Esophagus squamous epithelium (tissue), 5 donors: ENCODE measurements at places on chromosomes 5 and 9.
A peak's percentile ranks its signal among the peaks of the same experiment; 100 is the strongest.

DNA sequence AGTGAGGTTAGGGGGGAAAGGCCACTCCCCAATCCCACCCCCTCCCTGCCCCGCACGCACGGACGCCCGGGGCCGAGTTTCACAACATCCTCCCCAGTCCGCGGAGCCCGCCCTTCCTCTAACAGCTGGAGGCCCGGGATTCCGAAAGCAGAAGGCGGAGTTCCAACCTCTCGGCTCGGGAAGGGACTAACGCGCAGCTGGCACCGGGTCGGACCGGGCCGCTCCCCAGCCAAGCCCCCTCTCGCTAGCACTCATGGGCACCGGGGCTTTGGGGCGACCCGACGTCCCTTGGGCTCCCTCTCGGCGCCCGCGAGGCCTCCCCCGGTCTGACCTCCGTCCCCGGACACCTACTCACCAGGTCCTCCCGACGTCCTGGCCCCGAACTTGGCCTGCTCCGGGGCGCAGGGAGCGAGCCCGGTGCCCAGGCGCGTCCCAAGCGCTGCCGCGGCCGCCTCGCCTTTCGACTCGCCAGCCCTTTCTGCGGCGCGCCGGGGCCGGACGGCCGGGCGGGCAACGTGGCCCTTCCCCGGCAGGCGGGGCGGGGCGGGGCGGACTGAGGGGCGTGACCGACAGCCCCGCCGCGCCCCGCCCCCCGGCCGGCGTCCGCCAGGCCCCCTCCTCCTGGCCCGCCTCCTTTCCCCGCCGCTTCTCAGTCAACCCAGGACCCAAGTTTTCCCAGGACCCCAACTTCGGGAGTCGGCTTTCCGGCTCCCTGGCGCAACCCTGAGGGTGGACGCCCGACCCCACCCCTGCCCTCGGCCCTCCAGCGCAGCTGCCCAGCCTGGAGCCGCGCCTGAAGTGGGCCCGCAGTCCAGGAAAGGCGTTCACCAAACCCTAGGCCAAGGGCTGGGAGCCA is at the start of gene MGAT1:
TSS of gene MGAT1 (minus strand) at position 482 of the 856 bp plus-strand sequence. CDS start 9,835 bp downstream, outside the sequence.
- peak; percentile 56 for DNase-seq

GRCh38 chr5:150184006-150184405 is 5.9 kb upstream of the SLC6A7 start:
- DNase-seq, result no peak

GRCh38 chr5:96714951-96715451 is 52.8 kb downstream of the CAST start:
- DNase-seq, result no peak

- no peak for DNase-seq
These were observed 221.8 kb upstream of the TUT7 start for GRCh38 chr9:86575825-86576525.

- no peak for DNase-seq
These were observed 98.2 kb downstream of the NDFIP1 start for GRCh38 chr5:142206801-142207200.

- no peak for DNase-seq
These were observed 16.6 kb upstream of the ENTREP1 start for GRCh38 chr9:69308206-69308931.

DNA sequence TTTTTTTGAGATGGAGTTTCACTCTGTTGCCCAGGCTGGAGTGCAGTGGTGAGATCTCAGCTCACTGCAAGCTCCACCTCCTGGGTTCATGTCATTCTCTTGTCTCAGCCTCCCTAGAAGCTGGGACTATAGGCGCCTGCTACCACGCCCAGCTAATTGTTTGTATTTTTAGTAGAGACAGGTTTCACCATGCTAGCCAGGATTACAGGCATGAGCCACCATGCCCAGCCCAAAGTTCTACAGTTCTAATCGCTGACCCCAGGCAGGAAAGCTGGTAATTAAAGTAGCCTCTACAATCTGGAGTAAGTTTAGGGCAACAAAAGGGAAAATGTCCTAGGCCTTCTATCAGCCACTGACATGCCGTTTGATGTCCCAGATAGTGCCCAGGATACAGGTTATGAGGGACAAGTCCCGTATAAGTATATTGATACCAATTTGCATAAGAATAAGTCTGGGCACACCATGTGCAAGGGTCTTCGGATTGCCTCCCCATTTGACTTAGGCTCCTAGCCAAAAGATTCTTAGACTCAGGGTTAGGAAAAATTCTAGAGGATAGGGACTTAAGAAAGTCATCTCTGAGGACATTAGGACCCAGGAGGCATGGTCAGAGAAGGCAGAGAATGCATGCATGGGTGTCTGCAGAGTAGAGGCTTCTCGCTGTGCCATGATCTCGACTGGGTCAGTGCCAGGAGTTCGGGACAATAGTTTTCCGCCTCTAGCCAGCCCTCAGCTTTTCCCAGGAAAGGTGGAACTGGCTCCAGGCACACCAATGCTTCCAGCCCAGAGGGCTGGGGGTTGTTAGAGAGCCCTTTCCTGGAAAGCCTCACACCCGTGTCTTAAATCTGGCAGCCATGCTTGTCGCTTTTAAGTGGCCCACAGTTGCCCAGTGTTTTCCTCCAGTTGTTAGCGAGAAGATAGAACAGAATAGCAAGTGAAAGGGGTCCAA is 1111.1 kb downstream of the TAF11L14 start:
- DNase-seq, result no peak

DNA sequence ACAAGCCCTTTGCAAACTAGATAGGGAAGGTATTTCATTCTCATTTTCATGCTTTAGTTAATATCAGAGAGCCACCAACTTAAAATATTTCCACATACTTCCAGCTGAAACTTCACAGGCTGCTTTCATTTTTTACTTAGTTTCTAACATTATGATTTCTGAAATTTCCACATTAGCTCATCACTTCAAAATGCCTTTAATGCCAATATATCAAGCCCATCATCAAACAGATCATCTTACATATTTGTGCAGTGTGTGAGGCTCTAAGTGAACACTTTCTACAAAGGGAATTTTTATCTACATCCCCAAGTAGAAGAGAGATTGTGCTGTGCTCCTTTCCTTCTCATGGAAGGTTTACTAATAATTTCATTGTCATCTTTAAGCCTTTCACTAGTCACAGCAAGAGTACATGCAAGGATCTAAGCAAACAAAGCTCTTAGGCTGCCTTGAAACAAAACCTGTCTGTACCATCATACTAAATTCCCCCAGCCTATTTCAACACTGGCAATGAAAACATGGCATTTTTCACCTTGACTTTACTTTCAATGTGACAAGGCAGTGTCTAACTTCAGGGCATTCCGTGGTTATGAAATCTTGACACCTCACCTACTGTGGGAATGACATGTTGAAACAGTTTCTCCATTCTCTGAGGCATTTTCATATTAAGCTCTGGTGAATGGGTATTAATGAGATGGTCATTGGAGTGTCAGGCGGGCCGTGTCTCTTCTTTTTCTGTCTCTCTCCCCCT is 45.4 kb downstream of the PPP2R2B start:
- no peak for DNase-seq

DNA sequence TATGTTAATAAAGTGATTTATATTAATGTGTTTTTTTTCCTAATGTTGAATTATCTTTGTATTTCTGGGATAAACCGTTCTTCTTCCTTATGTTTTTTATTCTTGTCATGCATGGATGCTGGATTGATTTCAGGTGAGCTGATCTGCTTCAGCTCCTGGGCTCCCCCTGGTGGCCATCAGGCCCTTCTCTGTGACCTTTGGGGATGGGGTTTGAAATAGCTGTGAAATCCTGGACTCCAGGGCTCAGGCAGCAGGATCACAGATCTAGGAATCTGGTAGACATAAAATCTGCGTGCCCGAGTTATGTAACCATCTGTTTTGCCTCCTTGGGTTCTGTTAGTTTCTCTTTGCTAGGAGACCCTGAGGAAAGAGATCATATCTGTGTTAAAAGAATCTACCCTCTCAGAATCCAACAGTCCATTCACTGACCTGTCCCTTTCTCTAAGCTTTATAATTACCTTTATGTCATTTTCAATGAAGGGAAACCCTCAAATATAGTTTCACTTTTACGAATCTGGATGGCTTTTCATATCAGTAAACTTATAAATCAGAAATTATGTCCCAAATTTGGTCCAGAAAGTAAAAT is 12.2 kb upstream of the OR13J1 start:
- DNase-seq, result no peak

- DNase-seq, result no peak
These were observed 10.9 kb upstream of the NKD2 start for GRCh38 chr5:997711-998110.

GRCh38 chr9:94142353-94142752 is 58.1 kb downstream of the PTPDC1 start:
- DNase-seq, result no peak

- DNase-seq, result no peak
These were observed 119.8 kb downstream of the SSBP2 start for GRCh38 chr5:81631124-81631523.

DNA sequence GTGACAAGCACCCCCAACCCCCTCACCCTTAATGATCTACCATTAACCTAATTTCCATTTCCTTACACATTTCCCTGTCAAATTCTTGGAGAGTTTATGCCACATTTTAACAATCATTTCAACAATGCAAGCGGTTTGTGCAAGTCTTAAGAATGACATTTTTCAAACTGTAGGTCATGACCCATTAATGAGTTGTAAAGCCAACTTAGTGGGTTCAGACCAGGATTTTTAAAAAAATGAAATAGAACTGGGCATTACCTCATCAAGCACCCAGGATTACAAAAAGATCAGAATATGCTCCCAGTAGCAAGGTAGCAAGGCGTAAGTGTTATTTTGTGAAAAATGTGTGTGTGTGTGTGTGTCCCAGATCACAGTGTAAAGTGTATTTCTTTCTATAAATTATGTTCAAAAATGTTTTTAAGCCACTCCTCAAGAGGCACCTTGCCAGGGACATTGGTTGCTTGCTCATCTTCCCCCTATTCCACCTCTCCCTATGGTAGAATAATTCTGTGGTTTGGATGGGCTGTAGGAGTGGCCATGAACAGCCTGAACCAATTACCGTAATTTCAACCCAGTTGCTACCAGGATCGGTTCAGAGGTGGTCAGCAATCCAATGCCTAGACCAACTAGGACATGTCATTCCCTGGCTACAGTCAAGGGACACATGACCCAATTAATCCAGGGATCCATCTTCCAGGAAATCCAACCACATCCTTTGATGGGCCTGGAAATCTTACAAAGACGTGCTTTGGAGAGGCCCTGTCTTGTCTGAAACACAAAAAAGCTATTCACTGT is 14.4 kb upstream of the TGFBR1 start:
- no peak for DNase-seq

GRCh38 chr9:133163504-133164172 is at the start of gene GBGT1:
TSS of gene GBGT1 (minus strand) at chr9:133163914. CDS start at chr9:133162412, 1,502 bp downstream.
- no peak for DNase-seq

DNA sequence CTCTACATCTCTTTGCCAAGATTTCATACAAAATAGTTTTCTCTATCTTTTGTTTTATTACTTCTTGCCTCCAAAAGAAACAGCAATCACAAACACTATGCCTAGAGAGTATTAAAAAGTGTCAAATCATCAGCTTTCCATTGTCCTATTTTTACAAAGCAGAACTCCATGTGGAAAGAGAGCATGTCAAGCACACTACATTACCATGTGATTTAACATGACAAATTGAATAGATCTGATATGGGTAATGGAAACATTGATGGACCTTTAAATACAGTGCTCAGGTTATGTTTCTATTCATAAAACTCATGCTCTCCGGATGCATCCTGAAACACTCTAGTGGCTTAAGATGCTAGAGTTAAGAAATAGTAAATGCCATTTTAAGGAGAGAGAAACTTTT is 791.4 kb upstream of the CTNND2 start:
- DNase-seq, result no peak

DNA sequence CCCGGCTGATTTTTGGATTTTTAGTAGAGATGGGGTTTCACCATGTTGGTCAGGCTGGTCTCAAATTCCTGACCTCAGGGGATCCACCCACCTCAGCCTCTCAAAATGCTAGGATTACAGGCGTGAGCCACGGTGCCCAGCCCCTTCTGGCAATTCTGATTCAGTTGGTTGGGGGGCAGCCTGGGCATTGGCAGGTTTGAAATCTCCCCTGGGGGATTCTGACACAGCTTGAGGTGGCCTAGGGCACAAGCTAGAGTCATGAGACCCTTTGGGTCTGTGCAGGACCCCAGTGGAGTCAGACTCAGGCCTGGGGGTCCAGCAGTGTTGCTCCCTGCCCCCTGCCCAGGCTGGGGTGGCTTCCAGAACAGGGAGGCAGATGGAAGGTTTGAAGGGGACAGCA is 239.8 kb downstream of the PBX3 start:
- DNase-seq, result no peak

- no peak for DNase-seq
These were observed 487.7 kb downstream of the MAT2B start for GRCh38 chr5:163993126-163993525.

- no peak for DNase-seq
These were observed 7.8 kb upstream of the FOXI1 start for GRCh38 chr5:170097934-170098333.

DNA sequence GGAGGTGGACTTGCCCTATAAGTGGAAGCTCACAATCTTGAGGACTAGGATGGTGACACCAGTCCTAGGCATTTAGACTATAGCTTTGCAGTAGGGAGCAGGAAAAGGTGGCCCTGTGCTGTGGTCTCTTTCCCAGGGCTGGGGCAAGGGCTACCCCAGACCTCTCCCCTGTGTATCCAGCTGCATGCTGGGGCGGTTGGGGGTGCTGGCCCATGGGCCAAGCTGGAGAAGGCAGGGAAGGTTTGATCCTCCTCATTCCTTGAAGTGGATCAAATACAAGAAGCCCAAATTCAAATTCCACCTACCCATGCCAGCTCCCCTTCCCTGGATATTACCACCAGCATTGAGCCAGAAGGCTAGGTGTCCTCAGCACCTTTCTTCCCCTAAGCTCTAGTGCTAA is 2.2 kb upstream of the PTGS1 start:
- no peak for DNase-seq

- DNase-seq, result no peak
These were observed 154.5 kb downstream of the DROSHA start for GRCh38 chr5:31377274-31377946.

DNA sequence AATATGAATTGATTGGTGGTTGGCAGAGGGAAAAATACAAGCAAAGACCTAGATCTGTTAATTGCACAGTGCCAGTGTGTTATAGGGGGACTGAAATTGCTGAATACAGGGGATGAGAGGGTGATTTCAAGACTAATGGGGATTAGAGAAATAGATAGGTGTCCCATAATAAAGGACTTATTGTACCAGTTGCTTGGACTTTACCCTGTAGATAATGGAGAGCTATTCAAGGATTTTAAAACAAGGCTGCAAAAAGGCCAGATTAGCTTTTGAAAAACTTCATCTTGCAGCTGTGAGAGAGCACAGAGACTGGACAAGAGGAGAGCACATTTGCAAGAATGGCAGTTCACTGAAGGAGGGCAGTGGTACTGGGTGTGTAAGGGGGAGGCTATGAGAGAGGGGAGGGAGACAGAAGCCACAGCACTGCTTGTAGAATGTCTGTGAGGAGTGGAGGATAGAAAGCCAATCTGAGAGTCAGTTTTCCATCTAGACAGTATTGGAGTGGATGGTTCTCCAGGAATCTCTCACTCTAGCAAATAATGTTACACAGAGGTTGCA is 28.8 kb upstream of the SCAMP1 start:
- no peak for DNase-seq
